Left lung (tissue), 14 donors: ENCODE measurements at places on chromosomes 1 and 21. TPM values are rescaled to one million over a fixed set of nuclear protein-coding genes. Genes with fewer than 3 reads are reported as not detected.

Gene BARHL2
- total RNA-seq, result not detected

Gene SLFNL1
- total RNA-seq, result 0.79 TPM

GRCh38 chr1:180503280-180503862, 994 bp upstream of the ACBD6 start:
- no peak for DNase-seq

- no peak for DNase-seq
These were observed 5.1 kb upstream of the LENEP start for GRCh38 chr1:154988058-154988954.

DNA sequence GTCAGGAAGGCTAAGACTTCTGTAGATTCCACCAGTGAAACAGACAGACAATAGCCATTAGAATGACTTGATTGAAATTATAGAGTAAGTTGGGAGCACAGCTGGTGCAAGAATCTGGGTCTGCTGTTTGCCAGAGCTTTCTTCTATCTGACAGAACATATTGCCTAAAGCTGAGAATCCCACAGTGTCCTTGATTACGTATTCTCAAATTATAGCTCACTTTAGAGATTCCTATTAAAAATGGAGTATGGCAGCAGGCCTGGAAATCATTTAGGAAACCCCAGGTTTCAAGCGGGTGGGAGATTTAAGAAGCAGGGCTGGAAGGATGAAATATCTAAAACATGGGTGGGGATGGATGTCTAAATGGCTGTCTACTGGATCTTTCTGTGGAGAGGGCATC, 639.7 kb upstream of the CXADR start:
- no peak for DNase-seq

Gene OR10J1
- not detected for total RNA-seq

GRCh38 chr1:168656485-168656884, 72.5 kb downstream of the DPT start:
- no peak for DNase-seq

GRCh38 chr1:212106286-212106792, 70.8 kb downstream of the DTL start:
- DNase-seq, result no peak

Gene UTS2
- total RNA-seq, result 0.58 TPM

Gene FLG2
- not detected for total RNA-seq

DNA sequence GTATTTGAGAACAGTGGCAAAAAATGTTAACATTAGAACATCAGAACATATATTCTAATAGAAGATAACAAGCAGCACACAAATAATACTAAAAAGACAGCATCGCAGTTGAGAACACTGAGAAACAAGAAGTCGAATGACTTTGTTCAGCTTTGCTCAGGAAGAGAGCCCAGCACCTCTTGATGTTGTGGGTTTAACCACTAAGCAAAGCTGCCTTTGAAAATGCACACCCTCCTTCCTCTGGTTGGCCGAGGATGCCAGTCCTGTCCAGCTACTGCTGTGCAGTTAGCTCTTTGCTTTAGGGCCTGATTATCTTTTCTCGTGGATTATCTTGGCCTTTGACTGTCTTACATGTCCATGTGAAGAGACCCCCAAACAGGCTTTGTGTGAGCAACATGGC, 60.5 kb downstream of the SPATA46 start:
- no peak for DNase-seq

DNA sequence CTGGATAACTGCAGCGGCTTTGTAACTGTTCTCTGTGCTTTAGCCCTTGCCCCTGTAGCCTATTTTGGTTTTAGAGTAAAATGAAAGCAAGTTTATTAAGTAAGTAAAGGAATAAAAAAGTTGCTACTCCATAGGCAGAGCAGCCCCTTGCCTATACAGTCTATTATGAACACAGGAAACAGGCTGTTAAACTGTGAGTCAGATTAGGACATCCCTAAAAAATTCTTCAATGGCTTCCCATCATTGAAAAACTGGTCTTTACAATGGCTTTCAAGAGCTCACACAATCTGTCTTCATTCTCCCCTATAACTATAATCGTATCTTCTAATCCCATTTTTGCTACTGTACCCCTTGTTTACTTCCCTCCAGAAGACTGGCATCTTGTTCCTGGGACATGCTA, 43.0 kb downstream of the ATG4C start:
- no peak for DNase-seq

Gene HMGN2
- total RNA-seq, result 266 TPM

Gene SHE
- 25.3 TPM for total RNA-seq

DNA sequence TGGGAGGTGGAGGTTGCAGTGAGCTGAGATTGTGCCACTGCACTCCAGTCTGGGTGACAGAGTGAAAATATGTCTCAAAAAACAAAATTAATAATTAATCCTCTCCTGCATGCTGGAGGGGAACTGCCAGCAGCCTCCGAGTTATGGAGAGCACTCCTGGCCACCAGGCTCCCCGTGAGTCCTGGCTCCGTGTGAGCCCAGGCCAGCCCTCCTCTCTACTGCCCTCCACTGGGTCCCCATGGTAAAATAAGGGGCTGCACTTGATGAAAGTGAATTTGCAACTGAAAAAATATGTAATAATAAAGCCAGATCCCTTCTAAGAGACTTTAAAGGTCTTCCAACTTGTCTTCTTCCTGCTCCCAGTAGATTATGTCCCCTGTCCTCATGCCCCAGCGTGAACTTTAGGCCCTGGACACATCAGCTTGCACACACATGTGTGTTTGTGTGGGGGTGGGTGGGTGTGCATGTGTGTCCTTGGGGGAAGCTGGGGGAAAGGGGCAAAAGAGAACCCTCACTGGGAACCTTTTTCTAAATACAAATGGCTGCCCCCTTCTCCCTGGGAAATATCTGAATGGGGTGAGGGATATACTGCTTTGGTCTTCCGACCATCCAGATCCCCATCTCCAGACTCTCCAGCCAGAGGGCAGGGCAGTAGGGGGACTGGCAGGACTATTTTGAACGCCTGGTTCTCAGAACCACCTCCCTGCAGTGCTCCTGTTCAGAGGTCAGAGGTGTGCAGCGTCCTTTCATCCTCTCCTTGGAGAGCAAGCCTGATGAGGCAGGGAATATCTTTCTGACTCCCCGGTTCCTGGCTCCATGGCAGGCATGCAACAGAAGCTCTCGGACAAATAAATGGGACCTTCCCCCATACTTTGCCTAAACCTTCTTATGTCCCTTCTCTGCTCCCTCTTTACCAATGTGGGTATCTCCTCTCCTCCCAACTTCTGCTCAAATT, 26.2 kb downstream of the NEK2 start:
- no peak for DNase-seq

- no peak for DNase-seq
These were observed 43.7 kb downstream of the GNG12 start for GRCh38 chr1:67789551-67789950.

- DNase-seq, result peak; percentile 87
These were observed at the start of gene WDR26 for GRCh38 chr1:224434691-224435317. Gene WDR26 (minus strand): TSS chr1:224434797.

Gene SMIM1
- total RNA-seq, result 6.5 TPM

DNA sequence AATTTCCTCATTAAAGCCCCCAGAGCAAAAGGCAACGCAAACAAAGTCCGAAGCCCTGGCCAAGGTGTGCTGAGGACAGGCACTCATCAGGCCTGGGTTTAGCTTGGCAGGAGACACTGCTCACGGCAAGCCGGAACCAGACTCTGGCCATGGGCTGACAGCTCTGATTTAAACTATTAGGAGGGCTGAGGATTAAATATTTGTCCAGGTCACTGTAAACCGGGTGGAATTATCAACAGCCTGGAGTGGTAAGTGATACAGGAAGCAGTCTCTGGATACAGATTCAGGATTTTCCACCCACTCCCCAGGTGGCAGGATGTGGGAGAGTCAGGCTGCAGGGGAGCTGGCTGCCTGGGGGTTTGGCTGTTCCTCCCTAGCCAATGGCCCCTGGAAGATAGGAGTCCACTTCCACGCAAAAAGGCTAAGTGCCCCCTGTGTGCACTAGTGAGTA, 42.4 kb downstream of the SLC66A1 start:
- DNase-seq, result no peak

DNA sequence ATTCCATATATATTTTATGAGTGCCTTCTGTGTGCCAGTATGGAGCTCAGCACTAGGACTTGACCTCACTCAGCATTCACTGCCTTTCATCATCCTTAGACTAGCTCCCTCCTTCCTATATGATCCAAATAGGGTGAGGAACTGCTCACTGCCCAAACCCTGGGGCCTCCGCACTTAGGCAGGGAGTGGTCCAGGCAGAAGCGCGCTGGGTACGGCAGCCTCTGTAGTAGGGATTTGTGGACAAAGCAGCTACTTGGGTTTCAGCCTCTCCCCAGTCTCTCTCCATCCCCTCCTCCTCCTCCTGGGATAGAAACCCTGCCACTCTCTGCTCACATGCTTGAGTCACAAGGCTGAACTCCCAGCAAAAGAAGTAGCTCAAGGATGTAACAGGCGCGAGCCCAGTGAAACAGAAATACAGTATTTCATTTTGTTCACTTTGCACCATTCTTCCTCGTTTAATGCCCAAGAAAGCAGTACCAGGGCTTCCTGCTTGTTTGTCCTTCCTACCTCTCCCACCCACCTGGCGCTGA, 32.9 kb downstream of the PLEKHA6 start:
- DNase-seq, result no peak

- DNase-seq, result no peak
These were observed 230.3 kb downstream of the CHRM3 start for GRCh38 chr1:239616673-239617072.

Gene CD52
- total RNA-seq, result 170 TPM

GRCh38 chr1:54323324-54323739, 82.9 kb downstream of the SSBP3 start:
- DNase-seq, result no peak

- no peak for DNase-seq
These were observed 4.1 kb downstream of the CRYZ start for GRCh38 chr1:74728736-74729135.

DNA sequence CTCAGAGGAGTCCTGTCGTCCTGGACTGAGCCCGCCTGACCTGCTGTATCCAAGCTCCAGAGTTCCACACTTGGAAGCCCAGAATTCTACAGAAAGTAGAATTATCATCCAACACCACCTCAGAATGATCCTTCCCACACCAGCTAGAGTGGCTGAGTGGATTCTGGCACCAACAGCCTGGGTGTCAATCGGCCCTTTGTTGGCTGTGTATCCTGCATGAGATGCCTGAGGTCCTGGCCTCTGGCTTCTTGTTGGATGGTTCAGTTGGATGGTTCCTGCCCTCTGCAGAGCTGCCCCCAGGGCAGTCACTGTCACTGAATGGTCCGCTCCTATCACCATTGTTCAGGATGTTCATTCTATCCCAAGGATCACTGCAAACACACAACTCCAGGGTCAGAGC, 49.8 kb downstream of the PGBD5 start:
- DNase-seq, result no peak

DNA sequence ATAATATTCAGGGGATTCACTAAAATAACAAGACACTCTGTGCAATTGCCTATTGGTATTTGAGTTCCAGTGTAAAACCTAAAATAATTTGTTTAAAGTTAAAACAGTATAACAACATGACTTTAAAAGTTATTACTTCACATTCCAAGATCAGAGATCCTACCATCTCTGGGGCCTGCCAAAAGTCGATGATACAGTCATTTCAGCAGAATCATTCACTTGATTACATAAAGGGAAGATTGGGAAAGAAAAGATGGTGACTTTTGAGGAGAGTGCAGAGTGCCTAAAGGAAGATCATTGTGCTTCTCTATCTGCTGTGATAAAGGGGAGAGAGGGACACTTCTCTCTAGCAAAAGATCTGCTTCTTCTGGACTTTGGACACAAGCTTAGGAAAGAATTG, 784.4 kb upstream of the ADGRL4 start:
- no peak for DNase-seq

DNA sequence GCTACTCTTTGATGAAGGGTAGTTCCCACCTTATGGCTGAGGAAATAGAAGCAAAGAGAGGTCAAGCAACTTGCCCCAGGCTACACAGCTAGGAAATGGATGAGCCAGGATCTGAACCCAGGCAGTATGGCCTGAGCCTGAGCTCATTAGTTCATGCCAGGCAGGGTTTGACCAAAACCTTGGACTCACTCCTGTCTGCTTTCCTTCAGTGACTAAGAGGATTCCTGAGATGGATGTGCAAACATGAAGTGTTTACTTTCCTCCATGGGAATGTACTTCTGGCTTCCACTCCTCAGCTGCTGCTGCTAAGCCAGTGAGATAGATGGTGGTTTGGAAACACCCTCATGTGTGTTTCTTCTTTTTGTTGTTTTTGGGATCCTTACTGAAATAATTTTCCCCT, 35.1 kb upstream of the ERRFI1 start:
- peak; percentile 45 for DNase-seq

Gene NUDT4B
- total RNA-seq, result 2.5 TPM

DNA sequence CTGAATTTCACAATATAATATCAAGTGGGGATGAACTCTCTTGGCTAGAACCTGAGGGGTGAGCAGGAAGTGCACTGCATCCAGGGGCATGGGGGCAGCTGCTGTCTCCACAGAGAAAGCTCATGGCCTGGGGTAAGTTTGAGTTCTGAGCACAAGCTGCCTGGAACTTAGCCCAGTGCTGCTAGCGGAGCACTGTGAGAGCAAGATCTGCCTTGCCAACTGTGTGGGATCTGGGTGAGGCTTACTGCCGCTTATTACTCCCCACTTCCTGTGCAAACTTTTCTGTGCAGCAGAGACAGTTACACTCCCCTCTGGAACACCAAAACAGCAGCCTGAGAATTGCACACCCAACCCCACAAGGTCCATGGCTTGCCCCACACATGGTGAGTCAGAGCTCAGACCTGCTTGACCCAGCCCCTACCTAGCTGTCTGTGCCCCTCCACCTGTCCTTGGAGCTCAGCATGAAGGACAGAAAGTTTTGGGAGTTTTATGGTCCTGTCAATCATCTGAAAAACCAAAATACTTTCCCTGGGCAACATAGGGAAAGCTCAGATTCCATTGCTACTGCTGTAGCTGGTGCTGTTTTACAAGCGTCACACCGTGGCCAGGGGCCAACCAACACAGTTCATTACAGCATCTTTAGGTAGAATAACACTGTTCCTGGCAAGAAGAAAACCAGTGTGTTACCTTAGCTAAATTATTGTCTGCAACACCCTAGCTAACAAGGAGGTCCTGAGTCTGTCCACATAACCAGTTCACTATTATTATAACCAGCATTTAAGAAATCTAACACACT, 762.1 kb upstream of the NEGR1 start:
- peak; percentile 10 for DNase-seq

DNA sequence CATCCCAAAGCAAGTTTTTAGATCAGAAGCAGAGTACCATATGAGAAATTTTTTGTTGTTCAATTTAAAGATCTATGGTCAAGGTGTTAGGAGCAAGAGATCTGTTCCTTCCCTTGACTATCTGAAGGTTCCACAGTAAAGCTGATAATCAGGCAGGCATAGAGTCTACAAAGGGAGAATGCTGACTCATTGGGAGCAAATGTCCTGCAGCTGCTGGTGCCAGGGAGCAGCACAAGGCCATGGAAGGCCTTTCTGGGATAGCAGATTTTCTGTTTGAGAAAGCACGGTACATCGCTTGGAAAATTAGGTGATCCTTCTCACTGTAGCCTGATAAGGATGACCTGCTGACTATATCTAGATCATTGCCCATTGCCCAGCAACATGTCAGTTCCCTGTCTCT, 210.1 kb upstream of the C1orf87 start:
- DNase-seq, result no peak

Gene RAP1GAP
- 20.7 TPM for total RNA-seq
